ENCODE measurements at places on chromosomes 6 and 20. TPM values are rescaled to one million over a fixed set of nuclear protein-coding genes. Genes with fewer than 3 reads are reported as not detected.

PRDM1 gene
- 2.4 TPM for total RNA-seq

WFDC9 gene
- total RNA-seq = not detected

C6orf15 gene
- not detected for total RNA-seq

PTPRT gene
- total RNA-seq = 0.07 TPM

AGPAT4 gene
- 10.4 TPM for total RNA-seq

RIN2 gene
- 2.7 TPM for total RNA-seq

ZNF391 gene
- 3.1 TPM for total RNA-seq

ARMC12 gene
- total RNA-seq = 3.0 TPM

DDO gene
- not detected for total RNA-seq

Data from H7 (cell line).